ENCODE measurements at places on chromosomes 3 and 15. TPM values are rescaled to one million over a fixed set of nuclear protein-coding genes. Genes with fewer than 3 reads are reported as not detected.

TNNC1 gene
- total RNA-seq = 8.3 TPM

GRCh38 chr15:75801859-75802593, 41.2 kb upstream of the UBE2Q2 start:
- peak; percentile 78 for DNase-seq

SLC15A2 gene
- 2.8 TPM for total RNA-seq

SNTN gene
- total RNA-seq = not detected

GRCh38 chr15:92655178-92655995, at the start of gene FAM174B:
Gene FAM174B (minus strand): TSS chr15:92655775.
- DNase-seq = no peak

DNA sequence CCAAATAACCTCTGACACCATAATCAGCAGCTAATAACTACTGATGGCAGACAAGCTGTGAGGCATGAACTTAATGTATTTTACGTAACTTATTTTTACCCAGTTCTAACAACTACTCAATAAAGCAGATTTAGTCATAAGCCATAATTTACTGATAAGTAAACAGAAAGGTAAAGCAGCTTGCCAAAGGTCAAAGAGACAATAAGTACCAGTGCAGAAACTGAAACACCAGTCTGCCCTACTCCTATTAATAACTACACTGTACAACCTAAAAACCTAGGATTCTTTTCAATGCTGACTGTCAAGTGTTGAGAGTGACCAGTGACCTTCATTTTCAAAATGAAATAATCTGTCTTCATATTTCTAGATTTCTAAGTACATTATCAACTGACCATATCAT, 152.2 kb downstream of the NR2E3 start:
- DNase-seq = peak; percentile 39

GRCh38 chr15:67190326-67190725, 64.1 kb downstream of the AAGAB start:
- no peak for DNase-seq

DNA sequence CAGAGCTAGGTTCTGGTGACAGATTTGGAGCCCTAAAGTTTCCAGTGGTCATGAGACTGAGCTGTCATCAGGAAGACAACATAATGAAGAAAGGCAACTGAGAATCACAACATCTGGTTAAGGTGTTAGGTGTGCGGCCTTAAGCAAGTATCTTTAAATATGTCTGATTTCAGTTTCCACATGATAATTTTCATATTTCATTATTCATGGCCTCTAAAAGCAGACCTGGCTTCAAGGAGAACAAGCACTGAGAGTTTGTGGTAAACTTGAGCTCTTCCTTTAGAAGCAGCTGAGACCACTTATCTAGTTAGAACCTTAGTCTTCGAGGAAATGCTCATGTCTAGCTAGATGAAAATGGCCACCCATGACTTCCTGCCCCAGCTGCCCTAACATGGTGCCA, 25.7 kb upstream of the MYLK start:
- DNase-seq = no peak

GRCh38 chr3:31955581-31955980, 25.5 kb downstream of the OSBPL10 start:
- DNase-seq = no peak

GRCh38 chr15:78397382-78397781, 40.6 kb upstream of the IREB2 start:
- DNase-seq = no peak

GRCh38 chr3:4730719-4731118, 237.6 kb downstream of the ITPR1 start:
- DNase-seq = no peak

DNA sequence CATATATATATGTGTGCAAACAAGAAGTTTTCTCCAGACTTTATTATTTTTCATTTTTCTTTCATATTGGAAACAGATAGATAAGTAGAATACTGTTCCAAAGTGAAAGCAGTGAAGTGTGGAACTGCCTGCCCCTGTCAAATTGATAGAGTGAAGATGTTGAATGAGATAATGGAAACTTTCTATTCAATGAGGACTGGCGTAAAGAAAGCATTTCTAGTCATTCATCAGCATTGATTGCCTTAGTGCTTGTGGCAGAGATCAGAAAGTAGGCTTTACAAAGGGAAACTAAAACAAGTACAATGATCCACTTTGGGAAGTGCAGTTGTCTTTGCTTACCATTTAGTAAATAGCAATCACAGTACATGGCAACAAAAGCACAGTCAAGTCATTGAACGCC, 300.0 kb downstream of the CADM2 start:
- DNase-seq = no peak

- no peak for DNase-seq
Observed at GRCh38 chr3:122936335-122936734, 91.2 kb downstream of the SEMA5B start.

Data from PC-9 (cell line).